ENCODE measurements at places on chromosomes 12 and 14.

DNA sequence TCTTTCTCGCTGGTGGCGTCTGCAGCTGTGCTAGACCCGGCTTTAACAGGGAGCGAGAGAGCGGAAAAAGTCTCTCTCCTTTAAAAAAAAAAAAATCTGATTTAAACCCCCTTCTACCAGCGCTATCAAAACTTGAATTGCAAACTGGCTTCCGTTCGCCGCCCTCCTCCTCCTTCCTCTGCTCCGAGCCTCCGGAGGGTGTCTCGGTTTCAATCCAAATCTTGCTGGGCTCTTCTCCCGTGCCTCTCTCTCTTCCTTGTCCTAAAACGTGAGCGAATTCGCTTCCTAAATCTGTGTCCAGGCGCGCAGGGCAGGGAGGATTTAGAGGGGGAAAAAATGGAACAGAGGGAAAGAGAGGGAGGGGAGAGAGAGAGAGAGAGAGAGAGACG is 272 bp downstream of the TBX3 start:
- no peak for DNase-seq

DNA sequence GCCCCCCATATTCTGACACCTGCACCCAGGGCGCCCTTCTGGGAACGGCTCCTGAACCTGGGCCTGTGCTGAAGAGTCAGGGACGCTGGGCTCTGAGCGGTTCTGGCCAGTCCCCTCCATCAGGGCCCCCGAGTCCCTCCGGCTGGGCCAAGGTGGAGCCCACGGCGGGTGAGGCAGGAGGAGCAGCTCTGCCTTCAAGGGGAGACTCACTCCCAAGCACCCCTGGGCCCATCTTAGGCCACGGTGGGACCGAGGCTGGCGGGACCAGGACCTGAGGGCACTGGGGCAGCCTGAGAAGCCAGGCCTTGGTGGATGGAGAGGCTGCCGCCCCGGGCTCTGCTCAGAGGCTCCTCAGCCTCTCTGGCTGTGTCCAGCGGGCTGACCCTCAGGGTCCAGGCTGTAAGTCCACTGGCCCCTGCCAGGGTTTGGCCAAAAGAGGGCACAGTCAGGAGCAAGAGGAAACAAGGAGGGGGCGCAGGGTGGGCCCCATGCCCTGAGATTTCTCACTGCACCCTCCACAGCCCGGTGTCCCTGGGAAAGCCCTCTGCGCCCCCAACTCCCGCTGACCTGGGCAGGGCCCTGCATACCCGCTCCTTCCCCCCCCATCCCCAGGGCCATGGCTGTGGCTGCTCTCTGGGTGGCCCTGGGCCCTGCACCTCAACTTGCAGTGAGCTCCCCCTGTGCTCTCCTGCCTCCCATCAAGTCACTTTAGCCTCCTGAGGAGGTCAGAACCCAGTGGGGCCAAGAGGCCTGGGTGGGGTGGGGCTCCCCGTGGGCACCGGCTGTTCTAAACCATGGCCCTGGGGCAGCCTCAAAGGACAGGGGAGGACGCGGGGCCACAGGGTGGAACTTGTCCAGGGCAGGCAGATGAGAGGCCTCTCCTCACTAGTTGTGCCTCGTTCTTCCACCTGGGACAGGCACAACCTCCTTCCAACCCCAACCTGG is 266.4 kb upstream of the SFSWAP start:
- DNase-seq: no peak

DNA sequence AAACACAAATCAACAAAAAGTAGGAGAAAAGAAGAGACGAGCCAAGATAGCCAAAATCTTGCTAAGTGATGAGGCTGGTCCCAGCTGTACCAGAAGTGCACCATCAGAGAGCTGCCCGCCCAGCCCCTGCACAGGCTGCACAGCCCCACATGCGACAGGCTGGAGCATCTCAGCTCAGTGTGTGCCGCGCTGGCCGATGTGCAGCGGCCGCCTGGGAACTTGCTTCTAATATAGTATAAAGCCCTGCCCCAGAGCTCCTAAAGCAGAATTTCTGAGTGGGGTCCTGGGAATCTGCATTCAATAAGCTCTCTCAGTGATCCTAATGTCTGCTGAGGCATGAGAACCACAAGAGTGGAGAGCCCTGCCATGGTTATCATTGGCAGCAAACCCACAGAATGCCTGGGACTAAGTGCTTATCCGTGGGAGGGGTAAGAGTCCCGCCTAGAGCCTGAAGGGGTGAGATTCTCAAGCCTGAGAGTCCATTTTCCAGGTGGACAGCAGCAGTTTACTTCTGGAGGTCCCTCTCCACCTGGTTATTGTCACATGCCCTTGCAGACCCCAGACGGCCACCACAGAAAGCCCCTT is 171.6 kb downstream of the DPF3 start:
- DNase-seq: no peak

GRCh38 chr12:85523197-85523596 is 243.2 kb downstream of the ALX1 start:
- DNase-seq: no peak

DNA sequence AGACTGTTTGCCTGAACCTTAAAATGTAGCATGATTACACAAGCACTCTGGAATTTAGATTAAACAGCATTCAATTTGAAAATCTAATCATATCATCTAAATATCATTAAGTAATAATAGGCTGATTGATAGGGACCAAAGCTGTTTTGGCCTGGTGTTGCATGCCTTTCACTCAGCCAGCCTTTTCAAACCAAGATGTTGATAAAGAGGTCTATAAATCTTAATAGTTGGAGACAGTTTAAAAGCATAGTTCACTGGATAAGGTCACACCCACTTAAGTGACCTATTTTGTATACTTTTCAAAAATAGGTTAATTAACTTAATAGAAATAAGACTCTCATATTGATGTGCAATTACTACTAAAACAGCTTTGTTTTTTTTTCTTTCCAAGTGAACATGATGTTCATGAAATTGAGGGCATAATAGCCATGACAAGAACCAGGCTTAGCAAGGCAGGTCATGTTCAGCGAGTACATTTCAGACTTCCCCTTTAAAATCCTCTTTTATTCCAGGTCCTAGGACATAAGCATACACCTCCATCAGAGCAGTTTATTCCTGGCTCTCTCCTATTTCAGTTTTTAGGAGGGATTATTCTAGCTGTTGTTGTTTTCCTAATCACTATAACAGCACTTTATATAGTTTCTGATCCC is 349.0 kb downstream of the RAD51B start:
- no peak for DNase-seq

Measured in stimulated activated CD8-positive, alpha-beta memory T cell treated with anti-CD3 and anti-CD28 coated beads, Interleukin-4, amount 100 ng/mL, for 48 hours (primary cell).